ENCODE measurements at places on chromosomes 7 and 10. TPM values are rescaled to one million over a fixed set of nuclear protein-coding genes. Genes with fewer than 3 reads are reported as not detected.

GRCh38 chr7:74254858-74255379 lies 720 bp upstream of the RFC2 start:
- DNase-seq = no peak

GRCh38 chr10:58577437-58577777 lies 64.7 kb downstream of the BICC1 start:
- no peak for DNase-seq

- DNase-seq = peak; percentile 57
Measured at GRCh38 chr7:100745184-100745583, 11.8 kb downstream of the ZAN start.

DNA sequence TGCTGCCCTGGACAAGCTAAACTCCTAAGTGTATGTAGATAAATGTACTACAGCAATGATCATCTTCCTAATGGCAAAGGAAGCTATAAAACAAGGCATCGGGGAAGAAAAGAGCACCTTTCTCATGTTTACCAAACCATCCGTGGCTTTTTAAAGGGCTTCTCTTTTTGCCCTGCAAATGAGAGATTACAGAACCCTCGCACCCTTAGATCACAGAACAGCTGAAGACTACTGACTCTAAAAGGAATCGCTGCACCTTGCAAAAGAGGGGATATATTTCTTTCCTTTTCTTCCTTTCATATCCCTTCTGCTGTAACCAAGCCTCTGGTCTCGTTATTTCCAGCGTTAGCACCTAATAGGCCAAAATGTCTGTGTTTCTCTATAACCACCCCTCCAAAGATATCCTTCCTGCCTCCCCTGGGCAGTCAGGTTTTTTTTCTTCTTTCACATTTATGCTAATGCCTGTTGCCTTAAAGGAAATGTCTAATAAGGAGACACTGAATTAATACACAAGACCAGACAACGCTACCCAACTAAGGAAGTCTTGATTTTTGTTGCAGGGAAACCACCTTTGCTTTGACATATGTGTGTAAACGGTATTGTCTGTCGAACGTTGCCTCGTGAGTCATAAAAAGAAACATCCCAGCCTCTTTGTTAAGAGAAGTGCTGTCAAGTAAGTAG lies 10.5 kb downstream of the ST8SIA6 start:
- DNase-seq = no peak

GRCh38 chr10:73995035-73995358 lies 2.9 kb upstream of the VCL start:
- no peak for DNase-seq

- no peak for DNase-seq
Measured at GRCh38 chr7:99828811-99829210, 998 bp downstream of the CYP3A43 start.

GRCh38 chr10:28058746-28059145 lies 59.9 kb upstream of the ODAD2 start:
- DNase-seq = no peak

DNA sequence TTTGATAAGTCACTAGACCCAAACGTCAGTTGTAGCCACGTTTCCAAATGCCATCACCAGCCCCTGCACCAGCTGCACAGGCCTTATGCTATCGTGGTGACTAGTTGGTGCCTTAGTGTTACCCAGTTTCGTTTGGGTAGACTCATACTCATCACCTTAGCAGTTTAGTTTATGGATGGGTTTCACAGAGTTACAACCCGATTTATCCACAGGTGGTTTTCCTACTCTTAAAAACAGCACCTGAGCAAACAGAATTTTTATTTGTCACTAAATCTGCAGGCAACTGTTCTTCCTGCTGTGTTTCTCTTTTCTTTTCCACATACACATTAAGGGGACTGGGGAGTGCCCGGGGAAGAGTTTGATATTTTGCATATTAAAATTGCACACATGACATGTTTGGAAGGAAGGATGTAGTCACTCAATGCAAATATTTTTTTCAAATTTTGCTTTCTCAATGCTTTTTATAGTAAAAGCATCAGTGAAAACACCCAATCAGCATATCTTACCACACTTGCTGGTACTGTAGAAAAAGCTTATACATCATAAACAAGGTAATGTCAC lies 41.6 kb downstream of the PDSS1 start:
- no peak for DNase-seq

DNA sequence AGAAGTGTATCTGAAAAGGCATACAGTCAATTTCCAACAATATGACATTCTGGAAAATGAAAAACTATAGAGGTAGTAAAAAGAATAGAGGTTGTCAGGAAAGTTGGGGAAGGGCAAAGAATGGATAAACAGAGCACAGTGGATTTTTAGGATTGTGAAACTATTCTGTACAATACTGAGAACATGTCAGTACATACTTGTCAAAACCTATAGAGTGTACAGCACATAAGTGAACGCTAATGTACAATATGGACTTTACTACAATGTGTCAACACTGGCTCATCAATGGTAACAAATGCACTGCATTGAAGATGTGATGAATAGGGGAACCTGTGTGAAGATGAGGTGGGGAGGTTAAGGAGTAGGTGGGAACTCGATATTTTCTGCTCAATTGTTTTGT lies 483.0 kb upstream of the PFKP start:
- DNase-seq = no peak

DNA sequence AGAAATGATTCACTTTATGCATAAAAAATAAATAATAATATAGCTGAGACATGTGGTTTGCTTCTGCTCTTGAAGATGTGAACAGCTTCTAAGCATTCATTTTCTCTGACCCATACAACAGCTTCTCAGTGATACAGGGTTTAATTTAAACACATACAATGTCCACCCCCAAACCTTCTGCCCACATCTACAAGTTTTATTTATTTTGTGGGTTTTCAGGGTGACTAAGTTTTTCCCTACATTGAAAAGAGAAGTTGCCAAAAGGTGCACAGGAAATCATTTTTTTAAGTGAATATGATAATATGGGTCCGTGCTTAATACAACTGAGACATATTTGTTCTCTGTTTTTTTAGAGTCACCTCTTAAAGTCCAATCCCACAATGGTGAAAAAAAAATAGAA lies 17.2 kb downstream of the INHBA start:
- no peak for DNase-seq

DNA sequence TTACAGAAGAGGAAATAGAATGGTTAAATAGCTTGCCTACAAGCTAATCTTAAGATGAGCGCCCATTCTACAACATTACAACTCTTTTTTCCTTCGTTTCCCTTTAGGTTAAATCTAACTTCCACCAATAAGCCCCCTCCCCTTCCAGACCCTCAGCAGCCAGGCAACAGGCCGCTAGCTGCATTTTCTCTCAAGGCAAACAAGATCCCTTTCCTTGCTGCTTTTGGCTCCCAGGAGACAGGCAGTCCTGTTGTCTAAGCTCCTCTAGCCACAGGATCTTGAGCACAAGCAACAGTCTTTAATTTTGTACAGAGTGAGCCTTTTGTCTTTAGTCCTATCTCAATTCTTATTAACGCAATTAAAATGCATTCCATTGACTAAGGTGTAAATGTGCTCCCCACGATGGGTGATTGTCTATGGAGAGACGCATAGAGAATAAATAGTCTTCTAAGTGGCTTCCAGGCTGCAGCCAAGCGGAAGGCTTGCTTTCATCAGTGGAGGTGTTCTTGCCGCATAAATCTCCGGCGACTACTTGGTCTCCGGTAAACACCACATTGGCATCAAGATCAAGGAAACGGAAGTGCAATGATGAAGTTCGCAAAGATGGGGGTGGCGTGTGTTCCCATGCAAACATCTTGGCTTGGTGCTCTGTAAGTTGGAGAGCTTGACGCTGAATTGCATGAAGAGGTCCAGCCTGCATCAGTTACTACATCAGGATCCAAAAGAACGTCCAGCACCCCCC lies 181.9 kb upstream of the LYZL2 start:
- DNase-seq = no peak

DNA sequence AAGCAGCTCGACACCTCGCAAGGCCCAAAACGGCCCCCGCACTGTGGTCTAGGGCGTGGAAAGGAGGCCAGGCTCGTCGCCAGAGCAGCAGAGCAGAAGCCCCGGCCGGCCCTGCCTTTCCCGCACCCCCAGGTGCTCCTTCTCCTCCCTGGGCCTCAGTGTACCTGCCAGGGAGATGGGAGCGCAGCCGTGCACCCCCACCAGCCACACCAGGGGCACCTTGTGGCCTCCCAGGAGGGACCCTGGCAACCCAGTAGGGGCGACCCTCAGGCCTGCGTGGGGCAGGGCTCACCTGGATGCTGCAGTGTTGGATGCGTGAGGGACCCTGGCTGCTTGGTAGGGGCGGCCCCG lies 9.5 kb downstream of the PDGFA start:
- peak; percentile 42 for DNase-seq

DNA sequence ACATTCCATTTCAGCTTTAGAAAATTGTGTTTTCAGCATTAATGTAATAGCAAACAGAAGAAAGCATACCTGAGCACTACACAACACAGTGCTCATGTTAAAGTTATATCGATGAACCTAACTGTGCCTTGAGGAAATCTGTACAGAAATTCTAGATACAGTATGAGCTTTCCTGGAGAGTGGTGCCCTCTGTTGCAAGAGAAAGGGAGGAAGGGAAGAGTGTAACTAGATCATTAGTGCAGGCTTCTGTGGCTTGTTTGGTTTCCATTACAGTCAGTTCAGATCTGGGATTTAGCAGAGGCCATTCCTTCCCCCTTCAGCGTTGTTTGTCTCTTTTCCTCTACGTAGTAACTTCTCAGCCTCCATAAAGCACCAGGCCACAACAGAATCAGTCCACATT lies 139.7 kb downstream of the HTR7 start:
- DNase-seq = no peak

- no peak for DNase-seq
Measured at GRCh38 chr7:25565949-25566348, 337.7 kb upstream of the NPVF start.

DNA sequence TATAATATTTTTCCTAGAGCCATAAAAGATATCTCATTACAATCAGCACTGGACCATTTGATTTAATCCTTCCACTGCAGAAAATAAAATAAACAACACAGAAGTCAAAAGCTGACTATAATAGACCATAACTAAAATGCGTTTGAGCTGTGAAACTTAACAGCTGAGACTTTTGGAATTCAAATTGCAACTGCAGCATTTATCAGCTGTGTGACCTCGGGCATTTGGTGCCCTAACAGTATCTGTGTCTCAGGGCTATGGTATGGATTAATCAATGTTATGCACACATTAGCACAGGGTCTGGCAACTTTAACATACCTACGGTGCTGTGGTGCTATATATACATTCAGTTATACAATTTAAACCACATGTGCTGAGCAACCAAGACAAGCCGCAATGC lies 160.1 kb downstream of the COL28A1 start:
- no peak for DNase-seq

- peak; percentile 63 for DNase-seq
Measured at GRCh38 chr7:37920849-37921805, 687 bp downstream of the EPDR1 start.

- no peak for DNase-seq
Measured at GRCh38 chr7:156778668-156779067, 114.3 kb downstream of the LMBR1 start.

DNA sequence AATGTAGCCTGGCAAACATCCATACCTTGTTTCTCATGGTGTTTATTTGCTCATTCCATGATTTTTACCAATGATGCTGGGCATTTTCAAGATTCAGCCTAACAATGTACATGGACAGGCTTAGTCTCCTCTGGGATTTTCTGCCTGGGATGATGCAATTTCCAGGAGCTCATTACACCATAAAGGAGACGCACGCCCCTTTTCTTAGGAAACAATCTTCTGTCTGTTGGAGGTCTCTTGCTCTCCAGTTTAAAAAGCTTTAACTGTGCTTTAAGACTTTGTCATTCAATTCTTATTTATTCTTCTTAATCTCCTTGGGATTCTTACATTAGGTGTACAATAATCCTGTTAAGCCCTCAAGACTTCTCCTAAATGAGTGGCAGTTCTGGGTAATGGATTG lies 150.3 kb upstream of the NRP1 start:
- DNase-seq = no peak

PANK1 gene
- 1.4 TPM for total RNA-seq

PLEKHS1 gene
- 0.21 TPM for total RNA-seq

LRMDA gene
- total RNA-seq = 25.7 TPM

PDE1C gene
- 7.1 TPM for total RNA-seq

TACC2 gene
- total RNA-seq = 74.4 TPM

CNPY1 gene
- not detected for total RNA-seq

MBLAC1 gene
- 1.9 TPM for total RNA-seq

RAB19 gene
- not detected for total RNA-seq

PDE6C gene
- total RNA-seq = not detected

SLC16A9 gene
- total RNA-seq = 3.3 TPM

FAM25C gene
- total RNA-seq = not detected

All from aorta (tissue), 5 donors.